ENCODE measurements at places on chromosomes 7 and 10. TPM values are rescaled to one million over a fixed set of nuclear protein-coding genes. Genes with fewer than 3 reads are reported as not detected.

DNA sequence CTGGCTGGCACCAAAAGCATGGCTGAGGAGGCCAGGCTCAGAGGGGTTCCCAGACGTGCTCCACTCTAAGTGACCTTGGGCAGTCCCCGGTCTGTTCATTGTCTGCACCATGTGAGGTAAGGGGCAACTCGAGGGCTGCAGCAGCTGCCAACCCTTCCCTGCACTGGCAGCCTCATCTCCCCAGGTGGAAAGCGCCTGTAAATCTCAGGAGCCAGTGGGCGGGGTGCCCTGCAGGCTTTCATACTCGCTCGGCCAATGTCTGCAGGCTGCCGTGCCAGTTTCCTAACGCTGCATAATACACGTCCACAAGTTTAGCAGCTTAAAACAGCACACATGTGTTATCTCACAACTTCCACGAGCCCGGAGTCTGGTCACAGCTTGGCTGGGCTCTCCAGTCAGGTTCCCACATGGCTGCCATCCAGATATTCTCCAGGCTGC, 12.6 kb upstream of the GDF10 start:
- no peak for DNase-seq

DNA sequence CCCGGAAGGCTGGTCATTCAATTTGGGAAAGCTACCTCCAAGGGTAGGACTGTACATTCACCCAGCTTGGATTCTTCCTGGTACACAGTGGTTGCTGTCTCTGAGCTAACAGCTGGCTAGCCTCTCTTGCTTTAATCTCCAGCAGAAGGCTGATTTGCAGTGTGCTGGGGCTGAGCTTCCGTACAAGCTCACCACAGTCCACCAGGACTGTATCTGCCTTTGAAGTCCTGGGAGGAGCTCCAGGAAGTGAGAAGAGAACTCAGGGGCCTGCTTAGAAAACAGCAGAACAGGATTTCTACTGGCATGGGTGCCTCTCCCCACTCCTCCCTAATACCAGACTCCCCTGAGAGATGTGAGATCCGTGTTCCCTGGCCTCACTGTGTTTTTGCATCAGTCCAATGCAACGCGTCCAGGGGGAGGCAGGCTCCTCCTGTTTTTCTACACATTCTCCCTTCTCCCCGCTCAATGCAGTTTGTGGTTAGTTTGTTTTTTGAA, 6.6 kb downstream of the AFAP1L2 start:
- DNase-seq, result no peak

DNA sequence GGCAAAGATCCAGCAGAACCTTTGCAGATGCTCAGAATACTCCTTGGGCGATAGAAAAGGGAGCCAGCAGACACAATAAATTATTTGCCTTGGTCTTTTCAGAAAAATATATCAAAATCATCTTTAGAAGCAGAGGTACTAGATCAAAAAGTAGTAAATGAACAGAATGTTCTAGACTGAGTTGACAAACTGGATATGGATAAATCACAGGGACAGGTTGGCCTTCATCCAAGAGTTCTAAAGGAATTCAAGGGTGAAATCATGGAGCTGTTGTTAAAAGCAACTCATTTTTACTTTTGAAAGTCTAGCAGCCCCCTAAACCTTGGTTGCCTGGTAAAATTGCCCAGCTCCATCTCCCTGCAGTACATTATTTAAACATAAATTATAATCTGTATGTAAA, 99.1 kb downstream of the PLCE1 start:
- DNase-seq, result no peak

DNA sequence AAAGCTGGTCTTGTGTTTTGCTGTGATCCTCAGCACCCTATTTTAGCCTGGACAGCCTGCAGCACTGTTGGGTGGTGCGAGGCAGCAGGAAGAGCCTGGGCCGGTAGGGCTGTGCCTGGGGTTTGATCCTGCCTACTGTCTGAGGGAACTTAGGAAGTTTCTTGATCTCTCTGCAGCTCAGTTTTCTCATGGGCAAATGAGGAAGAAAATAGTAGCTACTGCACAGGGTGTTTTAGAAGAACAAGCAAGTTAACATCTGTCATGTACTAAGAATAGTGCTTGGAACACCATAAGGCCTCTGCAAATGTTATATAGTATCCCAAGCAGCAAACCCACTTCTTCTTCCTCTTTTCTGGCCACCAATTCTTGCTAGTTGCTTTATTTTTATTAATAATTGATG, 12.0 kb upstream of the AGR2 start:
- no peak for DNase-seq

DNA sequence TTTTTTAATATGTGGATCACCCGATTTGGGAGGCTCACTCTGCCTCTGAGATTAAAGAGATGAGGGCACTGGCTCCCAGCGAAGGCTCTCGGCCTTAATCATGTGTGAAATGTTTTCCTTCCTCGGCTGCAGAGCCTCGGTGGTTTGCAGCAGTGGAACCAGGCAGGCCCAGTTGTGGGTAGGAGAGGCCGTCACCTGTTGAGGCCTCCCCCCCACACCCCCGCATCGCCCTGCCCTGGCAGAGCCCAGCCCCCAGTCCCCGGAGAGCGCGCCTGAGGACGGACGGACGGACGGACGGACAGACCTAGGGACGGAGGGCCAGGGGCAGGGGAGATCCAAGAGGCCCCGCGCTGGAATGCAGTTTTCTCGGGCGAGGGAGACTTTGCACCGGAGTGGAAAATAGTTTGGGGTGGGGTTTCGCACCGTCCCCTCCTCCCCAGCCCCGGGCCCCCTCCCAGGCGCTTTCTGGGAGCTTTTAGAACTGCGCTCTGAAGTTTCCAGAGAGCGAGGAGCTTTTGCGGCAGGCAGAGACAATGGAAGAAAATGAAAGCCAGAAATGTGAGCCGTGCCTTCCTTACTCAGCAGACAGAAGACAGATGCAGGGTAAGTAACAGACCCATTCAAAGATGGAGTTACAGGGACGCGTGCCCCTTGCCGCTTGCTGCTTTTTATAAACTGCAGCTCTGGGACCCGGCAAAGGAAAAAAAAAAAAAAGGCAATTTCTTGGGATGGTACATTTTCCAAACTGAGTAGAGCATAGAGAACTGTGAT, at the start of gene KIAA1217:
Gene KIAA1217 (plus strand): TSS at position 478 of the 771 bp plus-strand sequence. CDS start 56 bp downstream, at position 534.
- DNase-seq, result peak; percentile 31

DNA sequence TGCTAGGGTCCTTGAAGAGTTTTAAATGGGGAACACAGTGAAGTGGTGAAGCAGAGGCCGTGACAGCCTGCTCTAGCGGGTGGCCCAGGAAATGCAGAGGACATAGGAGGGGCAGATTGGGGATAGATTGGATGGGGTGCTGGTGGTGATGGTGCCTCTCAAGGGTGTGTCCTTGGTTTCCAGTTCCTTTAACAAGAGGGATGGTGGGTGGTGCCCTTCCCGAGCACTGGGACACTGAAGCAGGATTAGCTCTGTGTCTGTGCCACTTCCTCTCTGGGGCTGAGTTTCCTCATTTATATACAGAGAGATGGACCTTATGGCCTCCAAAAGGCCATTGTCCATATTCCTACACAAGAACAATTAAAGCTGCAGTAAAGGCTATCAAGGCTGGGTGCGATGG, 285.5 kb downstream of the TCF7L2 start:
- DNase-seq, result no peak

GRCh38 chr10:60016794-60017193, 110.4 kb upstream of the CCDC6 start:
- no peak for DNase-seq

- DNase-seq, result no peak
These were observed 1144.6 kb downstream of the SORCS3 start for GRCh38 chr10:105785721-105786120.

VENTX gene
- total RNA-seq, result 1.6 TPM

UCMA gene
- total RNA-seq, result not detected

CLCN1 gene
- 0.56 TPM for total RNA-seq

All from glutamatergic neuron (in vitro differentiated cells).